ENCODE measurements at places on chromosomes 3 and 15.

GRCh38 chr3:16494814-16495431 lies 18.6 kb downstream of the RFTN1 start:
- DNase-seq = no peak

- peak; percentile 66 for DNase-seq
These were observed 413.9 kb downstream of the RBMS3 start for GRCh38 chr3:29694783-29695182.

GRCh38 chr3:140081887-140082286 lies 146.9 kb downstream of the CLSTN2 start:
- no peak for DNase-seq

- no peak for DNase-seq
These were observed 14.2 kb downstream of the TERC start for GRCh38 chr3:169750665-169751064.

GRCh38 chr3:111548756-111549155 lies 6.8 kb downstream of the CD96 start:
- DNase-seq = no peak

DNA sequence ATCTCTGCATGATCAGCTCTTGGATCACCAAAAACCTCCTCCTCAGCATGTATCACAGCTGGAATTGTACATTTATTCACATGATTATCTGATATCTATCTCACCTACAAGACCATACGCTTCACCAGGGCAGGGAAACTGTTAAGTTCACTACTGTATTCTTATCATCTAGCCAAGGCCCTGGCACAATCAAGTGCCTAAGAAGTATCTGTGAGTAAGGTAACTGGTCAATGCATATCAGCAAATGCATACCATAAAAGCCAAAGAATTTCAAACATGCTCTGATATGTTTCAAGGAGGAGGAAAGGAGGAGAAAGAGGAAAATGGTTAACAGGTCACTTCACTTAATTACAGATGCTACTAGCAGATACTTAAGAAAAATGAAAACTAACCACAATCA lies 158.4 kb downstream of the LIPC start:
- DNase-seq = no peak

- no peak for DNase-seq
These were observed 54.0 kb downstream of the PLOD2 start for GRCh38 chr3:146106986-146107385.

DNA sequence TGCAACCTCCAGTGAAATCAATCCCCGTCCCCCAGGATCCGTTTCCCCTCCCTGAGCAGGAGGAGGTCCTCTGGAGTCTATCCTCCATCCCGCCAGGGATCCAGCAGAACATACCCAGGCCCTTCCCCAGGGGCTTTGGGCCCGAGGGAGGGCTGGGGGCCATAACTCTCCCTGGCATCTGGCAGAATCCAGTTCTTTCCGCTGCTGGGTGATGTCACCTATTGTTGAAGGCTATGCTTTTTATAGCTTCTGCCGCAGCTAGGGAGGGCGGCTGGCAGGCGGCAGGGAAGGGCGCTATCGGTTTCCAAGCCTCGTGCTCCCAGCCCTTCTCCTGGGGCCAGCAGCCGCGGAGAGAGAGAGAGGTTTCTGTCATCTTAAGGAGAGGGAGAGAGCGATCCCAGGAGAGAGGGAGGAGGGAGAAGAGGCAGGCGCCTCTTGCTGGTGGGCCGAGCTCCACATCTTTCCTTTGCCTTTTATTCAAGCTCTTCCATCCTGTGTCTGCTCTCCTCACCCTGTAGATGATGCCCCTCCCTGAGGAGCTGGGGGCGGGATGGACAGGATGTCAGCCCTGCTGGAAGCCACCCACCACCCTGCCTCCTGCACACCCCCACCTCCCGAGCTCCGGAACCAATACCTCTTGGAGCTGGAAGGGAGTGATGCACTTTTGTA lies 120.1 kb downstream of the ANP32A start:
- peak; percentile 7 for DNase-seq

DNA sequence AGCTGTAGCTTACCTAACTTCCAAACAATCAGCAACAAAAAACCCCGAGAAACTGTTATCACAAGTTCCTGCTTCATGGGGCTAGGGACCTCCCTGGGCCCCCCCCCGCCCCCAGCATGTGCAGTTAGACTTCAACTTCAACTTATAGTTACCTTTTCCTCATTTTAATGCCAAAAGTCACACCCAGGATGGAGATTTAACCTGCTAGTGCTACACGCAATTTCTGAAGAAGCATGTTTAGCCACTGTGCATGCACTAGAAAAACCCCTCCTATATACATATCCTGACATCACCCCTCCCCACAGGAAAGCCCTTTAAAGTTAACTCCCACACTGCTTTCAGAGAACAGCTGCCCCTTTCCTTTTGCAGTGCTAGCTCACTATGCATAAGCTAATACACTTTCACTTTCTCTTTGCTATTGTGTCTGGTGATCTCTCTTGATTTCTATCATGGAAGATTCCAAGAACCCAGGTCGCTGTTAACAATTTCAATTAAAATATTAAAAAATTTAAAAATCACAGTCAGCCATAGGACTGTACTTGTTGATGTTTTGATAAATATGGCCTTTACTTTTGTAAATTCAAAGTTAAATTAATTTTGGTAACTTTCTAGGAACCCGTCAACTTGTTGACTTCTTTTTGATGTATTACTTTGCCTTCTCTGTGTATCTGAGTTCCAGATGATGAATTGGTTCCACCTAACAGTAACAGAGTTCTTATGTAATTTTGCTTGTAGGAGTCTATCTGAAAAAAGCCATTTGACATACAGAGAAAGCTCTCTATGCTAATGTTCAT lies 75.2 kb upstream of the ACAD9 start:
- no peak for DNase-seq

DNA sequence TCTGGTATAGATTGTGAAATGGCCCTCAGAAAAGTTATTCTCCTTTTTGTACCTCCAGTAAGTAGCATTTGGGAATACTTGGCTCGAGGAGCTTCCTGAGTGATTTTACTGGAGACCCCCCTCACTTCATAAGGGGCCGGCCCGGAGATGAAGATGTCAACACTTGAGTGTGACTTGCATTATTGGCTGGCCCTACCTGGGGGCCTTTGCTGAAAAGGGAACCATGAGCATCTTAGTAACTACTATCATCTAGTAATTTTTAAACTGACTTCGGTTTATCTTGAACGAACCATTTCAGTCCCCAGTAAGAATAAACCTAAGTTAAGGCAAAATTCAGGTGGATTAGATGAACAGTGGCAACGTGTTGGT lies 1.3 kb downstream of the FAIM start:
- DNase-seq = no peak

- DNase-seq = no peak
These were observed 8.9 kb upstream of the SEMA5B start for GRCh38 chr3:123036352-123037014.

DNA sequence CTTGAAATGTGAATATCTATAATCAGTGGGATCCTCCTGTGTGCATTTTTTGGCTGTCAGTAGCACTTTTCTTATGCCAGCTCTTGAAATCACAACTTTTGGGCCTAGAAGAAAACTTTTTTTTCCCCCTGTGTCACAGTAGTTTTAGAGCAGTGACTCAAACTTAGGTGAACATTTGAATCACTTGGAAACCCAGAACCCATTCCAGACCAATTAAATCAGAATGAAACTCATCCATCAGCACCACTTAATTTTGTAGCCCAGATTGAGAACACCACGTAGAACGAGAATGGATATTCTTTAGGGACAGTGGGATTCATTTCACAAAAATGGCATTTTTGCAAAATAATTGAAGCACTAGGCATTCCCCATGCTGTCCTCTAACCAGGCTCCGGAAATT lies 224.8 kb upstream of the NANOGP8 start:
- DNase-seq = no peak

DNA sequence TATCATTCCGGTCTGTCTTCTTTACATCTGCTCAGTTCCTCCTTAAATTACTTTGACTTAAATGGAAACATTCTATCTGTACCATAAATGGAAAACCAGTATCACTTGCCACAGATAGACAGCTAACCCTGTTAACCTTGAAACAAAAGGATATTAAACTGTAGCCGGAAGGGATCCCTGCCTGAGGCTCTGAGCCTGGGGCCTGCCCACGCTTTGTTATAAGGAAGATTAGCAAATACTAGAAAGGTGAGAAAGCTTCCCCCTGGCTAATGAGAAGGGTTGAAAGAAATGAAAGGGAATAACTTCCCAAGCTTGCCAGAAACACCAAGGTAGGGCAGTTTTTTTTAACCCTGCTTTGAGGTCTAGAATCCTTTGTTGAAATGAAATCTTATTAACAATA lies 927.6 kb downstream of the FHIT start:
- DNase-seq = no peak

- DNase-seq = no peak
These were observed 110.0 kb downstream of the OPA1 start for GRCh38 chr3:193702967-193703366.

GRCh38 chr3:130707902-130708601 lies 38.6 kb downstream of the PIK3R4 start:
- DNase-seq = no peak

GRCh38 chr15:33068007-33068481 lies 126.5 kb downstream of the FMN1 start:
- DNase-seq = peak; percentile 56

- peak; percentile 76 for DNase-seq
These were observed 462.3 kb upstream of the SGO1 start for GRCh38 chr3:20648294-20648693.

GRCh38 chr15:39960411-39960810 lies 26.5 kb downstream of the EIF2AK4 start:
- no peak for DNase-seq

DNA sequence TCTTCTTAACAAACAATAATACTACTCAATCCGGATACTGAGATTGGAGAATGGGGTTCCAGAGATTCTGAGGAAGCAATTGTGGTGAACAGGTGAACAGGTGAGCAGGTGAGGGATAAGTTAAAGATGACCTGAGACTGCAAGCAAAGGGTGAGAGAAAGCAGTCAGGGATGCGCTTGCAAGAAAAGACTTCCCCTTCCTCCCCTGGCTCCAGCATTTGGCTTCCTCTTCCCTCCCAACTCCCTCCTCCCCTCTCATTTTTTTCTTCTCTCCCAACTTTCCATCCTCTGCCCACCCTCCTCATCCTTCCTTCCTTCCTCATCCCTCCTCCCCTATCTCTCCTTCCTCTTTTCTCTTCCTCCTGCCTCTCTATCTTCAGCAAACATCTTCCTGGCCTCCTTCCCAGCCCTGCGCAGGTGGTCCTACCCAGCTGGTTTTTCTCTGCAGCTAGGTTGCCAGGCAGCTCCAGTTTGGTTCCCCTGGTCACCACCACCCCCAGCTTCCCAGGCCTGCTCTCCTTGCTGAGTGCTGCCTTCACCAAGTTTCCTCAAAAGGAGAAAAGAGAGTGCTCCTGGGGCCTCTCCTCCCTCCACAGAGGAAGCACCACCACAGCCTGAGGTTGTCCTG lies 10.4 kb upstream of the VIPR1 start:
- DNase-seq = no peak

- DNase-seq = no peak
These were observed 560.5 kb downstream of the NR2F2 start for GRCh38 chr15:96891046-96891445.

- DNase-seq = no peak
These were observed 4.4 kb downstream of the PCOLCE2 start for GRCh38 chr3:142884531-142884930.

DNA sequence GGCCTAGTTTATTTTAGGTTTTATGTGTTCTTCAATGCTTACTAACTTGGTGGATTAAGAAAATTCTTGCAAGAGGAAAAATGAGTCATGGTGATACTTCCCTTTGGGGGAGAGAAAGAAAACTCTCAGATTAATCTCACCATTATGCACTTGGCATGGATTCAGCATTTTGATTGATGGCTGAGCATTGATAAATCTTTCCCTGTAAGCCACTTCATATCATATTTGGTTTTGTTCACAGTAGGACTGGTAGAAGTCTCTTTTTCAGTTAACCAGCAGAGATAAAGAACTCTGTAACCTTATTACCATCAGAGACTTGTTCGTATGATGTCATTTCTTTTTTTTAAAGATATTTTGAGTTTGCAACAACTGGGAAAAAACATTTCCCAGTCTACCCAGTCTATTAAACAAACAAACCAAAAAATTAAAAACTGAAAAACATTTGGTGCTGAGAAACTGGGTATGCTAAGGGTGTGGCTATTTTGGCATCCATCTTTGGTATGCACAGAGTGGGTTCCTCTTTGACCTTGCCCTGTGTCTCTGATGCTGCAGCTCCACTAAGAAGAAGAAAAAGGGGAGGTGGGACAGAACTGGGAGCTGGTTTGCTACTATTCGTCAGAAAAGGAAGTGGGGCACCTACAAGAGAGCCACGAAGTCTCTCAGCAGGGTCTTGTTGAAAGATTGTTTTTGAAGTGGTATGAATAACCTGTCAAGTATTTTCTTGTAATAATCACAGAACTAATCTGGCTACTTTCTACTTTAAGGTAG lies 17.2 kb downstream of the TMOD3 start:
- DNase-seq = no peak

GRCh38 chr15:65460741-65461347 lies 38.1 kb upstream of the IGDCC4 start:
- no peak for DNase-seq

DNA sequence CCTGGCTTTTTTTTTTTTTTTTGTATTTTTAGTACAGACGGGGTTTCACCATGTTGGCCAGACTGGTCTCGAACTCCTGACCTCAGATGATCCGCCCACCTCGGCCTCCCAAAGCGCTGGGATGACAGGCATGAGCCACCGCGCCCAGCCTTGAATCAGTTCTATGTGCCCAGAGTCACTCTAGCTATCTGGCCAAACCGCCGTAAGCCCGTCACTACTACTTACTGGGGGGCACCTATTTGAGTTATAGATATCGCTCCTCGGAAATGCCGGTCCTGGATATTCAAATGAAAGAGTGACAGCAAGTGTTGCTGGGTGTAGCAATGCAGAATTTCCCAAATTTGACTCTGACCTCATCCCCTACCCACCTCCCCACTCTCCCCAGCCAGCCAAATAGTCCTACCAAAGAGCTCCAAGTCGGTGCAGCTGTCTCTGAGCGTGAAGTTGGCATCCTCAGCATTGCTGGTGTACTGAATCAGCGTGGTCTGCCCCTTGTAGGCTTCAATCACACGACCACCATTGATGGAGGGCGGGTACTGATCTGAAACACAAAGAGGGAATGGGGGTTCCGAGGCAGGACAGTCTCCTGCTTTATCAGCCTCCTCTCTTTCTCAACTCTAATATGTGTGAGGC lies 38.1 kb downstream of the MUC20 start:
- no peak for DNase-seq

GRCh38 chr3:31762097-31762764 lies 218.8 kb downstream of the OSBPL10 start:
- DNase-seq = no peak

- no peak for DNase-seq
These were observed 2.9 kb upstream of the C15orf39 start for GRCh38 chr15:75198560-75199356.

- no peak for DNase-seq
These were observed 20.7 kb upstream of the MYZAP start for GRCh38 chr15:57570994-57571393.
